ENCODE measurements at places on chromosomes 2 and 18.

- DNase-seq = no peak
These were observed 2.3 kb downstream of the EML4 start for GRCh38 chr2:42171396-42171980.

DNA sequence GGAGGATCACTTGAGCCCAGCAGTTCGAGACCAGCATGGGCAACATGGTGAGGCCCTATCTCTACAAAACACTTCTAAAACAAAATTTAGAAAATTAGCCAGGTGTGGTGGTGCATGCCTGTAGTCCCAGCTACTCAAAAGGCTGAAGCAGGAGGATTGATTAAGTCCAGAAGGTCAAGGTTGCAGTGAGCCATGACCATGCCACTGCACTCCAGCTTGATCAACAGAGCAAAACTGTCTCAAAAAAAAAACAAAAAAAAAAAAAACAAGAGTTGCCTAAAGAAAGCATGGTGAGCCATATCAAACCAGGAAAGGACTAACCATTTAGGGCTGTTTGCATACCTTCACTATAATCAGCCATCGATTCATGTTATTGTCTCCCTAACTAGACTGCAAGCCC lies 4.5 kb downstream of the CLASP1 start:
- no peak for DNase-seq

DNA sequence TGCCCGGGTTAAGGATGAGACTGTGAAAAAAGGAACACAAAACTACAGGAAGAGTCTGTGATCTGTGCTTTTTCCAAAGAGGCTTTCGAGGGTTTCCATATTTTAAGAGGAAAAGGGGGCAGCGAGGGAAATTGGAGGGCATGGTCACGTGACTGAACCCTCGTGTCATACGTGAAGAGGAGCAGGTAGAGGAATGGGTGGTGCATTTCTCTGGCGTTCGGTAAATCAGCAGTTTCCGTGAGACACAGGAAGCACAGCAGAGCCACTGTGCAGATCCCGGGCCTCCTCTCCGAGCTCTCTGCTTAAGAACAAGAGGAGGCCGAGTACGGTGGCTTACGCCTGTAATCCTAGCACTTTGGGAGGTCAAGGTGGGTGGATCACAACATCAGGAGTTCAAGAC lies 219.7 kb downstream of the NDUFA10 start:
- no peak for DNase-seq

DNA sequence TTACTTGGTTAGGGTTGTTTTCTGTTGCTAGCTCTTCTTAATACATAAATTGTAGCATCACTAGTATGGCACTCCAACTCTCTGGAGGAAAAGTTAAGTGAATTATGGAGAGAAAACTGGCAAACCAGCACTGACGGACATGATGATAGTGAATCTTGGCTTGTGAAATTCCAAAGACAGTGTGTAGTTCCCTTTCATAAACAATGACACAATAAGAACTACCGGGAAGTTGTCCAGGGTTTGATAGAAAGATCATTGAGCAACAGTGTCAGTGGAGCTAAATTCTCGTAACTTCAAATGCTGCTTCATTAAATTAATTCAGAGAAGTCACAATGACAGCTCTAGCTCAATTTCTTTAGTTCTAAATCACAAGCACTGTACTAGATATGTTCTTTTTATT lies 66.5 kb downstream of the RIT2 start:
- no peak for DNase-seq

DNA sequence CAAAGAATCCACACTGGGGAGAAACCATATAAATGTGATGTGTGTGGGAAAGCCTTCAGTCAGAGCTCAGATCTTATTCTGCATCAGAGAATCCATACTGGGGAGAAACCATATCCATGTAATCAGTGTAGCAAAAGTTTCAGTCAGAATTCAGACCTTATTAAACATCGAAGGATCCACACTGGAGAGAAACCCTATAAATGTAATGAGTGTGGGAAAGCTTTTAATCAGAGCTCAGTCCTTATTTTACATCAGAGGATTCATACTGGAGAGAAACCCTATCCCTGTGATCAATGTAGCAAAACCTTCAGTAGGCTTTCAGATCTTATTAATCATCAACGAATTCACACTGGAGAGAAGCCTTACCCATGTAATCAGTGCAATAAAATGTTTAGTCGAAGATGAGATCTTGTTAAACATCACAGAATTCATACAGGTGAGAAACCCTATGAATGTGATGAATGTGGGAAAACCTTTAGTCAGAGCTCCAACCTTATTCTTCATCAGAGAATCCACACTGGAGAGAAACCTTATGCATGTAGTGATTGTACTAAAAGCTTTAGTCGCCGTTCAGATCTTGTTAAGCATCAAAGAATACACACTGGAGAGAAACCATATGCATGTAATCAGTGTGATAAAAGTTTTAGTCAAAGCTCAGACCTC lies 16.7 kb upstream of the ZSCAN30 start:
- no peak for DNase-seq

All from H1 (cell line).